ENCODE measurements at places on chromosomes 12 and 14.
A peak's percentile ranks its signal among the peaks of the same experiment; 100 is the strongest.

GRCh38 chr12:57011438-57012424 is 4.6 kb downstream of the TAC3 start:
- DNase-seq: no peak

- DNase-seq: no peak
Observed at GRCh38 chr12:67966560-67966959, 22.7 kb upstream of the IFNG-AS1 start.

DNA sequence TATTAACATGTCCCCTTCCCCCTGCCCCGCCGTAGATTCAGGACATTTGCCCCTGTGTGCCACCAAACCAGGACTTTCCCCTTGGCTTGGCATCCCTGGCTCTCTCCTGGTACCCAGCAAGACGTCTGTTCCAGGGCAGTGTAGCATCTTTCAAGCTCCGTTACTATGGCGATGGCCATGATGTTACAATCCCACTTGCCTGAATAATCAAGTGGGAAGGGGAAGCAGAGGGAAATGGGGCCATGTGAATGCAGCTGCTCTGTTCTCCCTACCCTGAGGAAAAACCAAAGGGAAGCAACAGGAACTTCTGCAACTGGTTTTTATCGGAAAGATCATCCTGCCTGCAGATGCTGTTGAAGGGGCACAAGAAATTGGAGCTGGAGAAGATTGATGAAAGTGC is 28.9 kb downstream of the HRK start:
- no peak for DNase-seq

DNA sequence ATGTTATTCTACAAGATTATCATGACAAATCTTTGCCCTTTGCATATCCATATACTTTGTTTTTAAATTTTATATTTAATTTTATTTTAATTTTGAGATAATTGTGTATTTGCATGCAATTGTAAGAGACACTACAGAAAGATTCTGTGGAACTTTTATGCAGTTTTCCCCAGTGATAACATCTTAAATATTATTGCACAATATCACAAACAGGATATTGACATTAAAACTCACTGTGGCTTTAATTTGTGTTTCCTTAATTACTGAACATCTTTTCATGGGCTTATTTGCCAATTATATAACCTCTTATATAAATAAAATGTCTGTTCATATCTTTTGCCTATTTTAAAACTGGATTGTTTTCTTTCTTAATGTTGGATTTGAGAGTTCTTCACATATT is 95.6 kb downstream of the ASCL1 start:
- no peak for DNase-seq

DNA sequence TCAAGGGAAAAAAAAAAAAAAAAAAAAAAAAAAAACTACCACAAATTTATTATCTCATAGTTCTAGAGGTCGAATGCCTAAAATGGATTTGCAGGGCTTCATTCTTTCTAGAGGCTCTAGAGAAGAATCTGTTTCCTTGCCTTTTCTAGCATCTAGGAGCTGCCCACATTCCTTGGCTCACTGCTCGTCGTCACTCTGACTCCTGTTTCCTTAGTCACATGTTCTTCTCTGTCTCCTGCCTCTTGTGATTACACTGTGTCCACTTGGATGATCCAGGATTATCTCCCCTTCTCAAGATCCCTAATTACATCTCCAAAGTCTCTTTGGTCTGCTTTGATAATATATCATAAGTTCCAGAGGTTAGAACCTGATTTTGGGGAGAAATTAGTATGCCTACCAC is 88.7 kb downstream of the HECTD1 start:
- DNase-seq: no peak

DNA sequence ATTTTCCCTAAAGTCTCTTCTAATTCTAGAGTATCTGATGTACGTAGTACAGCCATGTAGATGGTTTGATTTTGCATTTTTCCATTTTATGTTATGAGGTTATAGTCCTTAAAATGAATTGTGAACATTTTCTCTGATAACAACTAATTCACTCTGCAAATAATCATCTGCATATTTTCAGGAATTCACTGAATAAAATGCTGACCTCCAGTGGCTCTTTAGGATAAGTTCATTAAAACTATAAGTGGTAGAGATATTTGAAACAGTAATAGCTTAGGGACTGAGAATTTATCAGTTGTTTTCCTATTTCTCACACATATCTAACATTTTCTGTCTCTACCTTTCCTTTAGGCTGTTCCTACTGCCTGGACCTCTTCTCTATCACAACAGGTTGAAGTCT is 4.4 kb downstream of the MSRB3 start:
- no peak for DNase-seq

DNA sequence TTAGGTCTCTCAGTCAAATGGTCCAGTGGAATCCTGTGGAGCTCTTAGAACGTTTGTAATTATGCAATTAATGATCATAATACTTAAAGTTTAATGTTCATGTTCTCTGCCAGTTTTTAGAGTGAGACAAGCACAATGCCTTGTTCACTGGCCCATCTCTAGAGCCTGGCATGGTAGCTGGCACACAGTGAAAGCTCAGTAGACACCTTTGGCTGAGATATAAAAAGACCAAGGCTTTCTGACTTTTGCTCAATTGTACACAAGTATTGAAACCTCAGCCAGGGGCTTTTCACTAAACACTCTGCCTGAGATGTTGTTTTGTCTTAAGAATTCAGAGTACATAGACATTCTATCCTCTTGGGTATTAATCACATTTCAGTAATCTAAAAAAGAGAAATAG is 241.8 kb upstream of the ATP2B1 start:
- no peak for DNase-seq

- no peak for DNase-seq
Observed at GRCh38 chr14:32300136-32300535, 29.0 kb upstream of the AKAP6 start.

DNA sequence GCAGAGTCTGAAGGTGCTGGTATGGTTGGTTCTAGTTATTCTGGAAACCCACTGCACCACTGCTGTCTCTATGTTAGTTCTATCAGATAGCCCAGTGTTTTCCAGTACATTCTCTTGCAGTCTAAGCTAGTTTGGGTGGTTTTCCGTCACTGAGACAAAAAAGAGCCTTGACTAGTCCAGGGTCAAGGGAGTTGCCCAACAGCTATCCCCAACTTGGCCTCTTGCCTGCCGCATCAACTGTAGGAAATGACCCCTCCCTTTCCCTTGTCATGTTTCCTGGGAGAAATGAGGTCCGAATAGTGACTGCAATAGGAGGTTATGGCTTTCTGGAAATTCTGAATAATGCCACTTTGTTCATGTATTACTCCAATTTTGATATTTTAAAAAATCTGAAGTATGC is 160.4 kb downstream of the EFCAB11 start:
- no peak for DNase-seq

- no peak for DNase-seq
Observed at GRCh38 chr14:104177411-104177810, 39.0 kb downstream of the KIF26A start.

DNA sequence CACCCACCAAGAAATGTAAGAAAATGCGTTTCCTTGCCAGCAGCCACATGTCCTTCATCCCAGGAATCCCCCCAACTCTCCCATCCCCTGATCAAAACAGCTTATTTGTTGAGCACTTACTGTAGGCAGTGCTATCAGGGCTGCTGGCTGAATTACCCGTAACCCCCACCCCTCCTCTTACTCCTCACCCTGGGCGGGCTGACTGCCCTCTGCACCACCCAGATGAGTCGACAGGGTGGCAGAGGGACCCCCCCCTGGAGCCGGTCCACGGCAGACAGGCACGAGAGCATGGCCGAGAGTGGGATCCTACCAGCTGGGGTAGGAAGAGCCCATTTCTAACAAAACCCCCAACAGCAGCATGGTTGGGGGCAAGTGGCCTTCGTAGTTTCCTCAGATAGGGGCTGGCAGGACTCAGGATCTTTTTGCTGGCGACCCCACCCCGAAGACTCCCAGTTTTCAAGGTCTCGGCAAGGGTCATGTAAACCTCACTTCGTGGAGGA is 1.1 kb upstream of the RHOF start:
- DNase-seq: no peak

DNA sequence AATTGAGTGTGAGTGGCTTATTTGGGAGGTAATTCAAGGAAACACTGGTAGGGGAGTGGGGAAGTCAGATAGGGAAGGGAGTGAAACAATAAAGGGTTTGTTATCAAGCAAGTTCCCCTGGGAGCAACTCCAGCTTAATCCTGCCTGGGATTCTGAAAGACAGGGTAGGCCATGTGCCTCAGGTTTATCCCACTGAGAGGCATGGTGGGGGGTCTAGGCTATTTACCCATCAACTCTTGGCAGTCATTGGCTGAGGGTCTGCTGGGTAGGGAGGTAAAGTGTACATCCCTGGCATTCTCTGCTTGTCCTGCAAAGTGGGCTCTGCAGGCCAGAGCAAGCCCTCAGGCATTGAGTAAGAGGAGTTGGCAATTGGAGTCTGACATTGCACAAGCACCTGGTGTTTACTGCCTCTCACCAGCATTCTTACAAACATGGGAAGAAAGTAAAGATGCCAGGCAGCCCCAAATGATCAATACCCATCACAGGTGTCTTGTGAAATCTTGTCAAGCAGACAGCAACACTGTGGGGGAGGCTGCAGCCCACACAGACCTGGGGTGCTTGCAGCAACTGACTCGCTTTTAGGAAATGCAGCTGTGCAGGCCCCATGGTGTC is 169.3 kb downstream of the KTN1 start:
- no peak for DNase-seq

- no peak for DNase-seq
Observed at GRCh38 chr12:26187014-26187798, 8.2 kb upstream of the SSPN start.

GRCh38 chr12:120323772-120324171 is 3.8 kb downstream of the PLA2G1B start:
- no peak for DNase-seq

GRCh38 chr12:46965880-46966279 is 113.5 kb upstream of the PCED1B start:
- no peak for DNase-seq

- peak; percentile 9 for DNase-seq
Observed at GRCh38 chr12:89225401-89225800, 126.9 kb downstream of the DUSP6 start.

DNA sequence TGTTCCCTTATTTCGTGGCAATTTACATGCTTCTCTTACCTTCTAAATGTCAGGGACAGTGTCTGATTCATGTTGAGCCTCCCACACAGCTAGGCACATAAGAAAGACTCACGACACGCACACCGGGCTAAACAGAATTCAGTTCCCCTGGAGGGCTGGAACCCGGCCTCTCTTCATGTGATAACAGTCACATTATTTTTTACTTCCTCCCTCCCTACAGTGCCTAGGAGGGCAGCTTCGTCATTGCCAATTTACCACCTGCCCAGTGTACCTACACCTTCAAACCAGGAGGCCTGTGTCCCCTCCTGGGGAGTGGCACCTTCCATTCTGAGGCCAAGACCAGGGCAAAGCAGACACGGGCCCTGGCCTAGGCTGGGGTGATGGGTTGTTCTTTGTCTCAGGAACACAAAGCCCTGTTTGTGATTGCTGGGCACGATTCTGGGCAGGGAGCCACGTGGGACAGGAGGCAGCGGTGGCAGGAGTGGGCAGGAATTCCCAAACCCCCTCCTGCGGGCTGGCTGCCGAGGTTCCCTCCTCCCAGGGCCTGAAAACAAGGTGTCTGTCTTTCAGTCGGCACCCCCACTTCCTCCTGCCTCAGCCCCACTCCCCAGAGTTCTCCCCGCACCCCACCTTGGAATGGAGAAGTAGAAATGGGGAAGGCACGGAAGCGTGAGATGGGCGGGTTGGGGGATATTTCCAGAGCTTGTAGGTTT is 6.8 kb upstream of the RASAL1 start:
- DNase-seq: no peak

GRCh38 chr12:52631264-52631663 is 12.9 kb upstream of the KRT73 start:
- DNase-seq: no peak

DNA sequence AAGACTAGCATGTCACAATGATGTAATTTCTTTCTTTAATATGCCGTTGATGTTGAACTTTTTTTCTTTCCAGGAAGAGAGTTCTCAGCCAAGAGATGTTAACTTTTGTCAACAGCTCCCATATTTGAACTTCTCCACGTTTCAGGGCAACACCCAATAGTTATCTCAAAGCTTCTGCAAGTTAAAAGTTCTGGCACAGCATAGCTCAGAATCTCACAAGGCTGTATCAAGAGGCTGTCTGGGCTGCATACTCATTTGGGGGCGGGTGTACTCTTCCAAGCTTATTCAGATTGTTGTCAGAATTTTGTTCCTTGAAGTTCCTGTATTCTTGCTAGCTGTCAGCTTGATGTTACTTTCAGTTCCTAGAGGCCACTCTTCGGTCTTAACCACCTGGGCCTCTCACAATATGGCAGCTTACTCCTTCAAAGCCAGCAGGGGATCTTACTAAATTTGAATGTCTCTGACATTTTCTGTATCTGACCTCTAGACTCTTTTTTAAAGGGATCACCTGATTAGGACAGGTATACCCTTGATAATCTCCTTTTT is 38.9 kb downstream of the KCNC2 start:
- DNase-seq: no peak

DNA sequence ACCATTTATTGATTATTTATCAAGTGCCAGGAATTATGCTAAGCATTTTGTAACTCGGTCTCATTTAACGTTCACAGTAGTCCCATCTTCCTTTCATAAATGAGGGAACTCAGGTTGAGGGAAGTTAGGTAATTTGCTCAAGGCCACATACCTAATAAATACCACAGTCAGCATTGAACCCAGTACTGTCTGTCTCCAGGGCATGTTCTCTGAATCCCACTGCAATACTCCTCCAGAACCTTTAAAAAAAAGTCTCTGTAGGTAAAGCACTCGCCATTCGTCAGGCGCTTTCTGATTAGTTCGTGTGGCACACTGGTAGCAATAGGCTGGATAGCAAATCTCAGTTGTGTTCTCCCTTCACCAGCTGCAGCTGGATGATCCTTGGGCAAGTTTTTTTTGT is 14.3 kb downstream of the SLC17A8 start:
- no peak for DNase-seq

GRCh38 chr12:2613326-2614073 is 181.3 kb upstream of the FKBP4 start:
- DNase-seq: peak; percentile 22

DNA sequence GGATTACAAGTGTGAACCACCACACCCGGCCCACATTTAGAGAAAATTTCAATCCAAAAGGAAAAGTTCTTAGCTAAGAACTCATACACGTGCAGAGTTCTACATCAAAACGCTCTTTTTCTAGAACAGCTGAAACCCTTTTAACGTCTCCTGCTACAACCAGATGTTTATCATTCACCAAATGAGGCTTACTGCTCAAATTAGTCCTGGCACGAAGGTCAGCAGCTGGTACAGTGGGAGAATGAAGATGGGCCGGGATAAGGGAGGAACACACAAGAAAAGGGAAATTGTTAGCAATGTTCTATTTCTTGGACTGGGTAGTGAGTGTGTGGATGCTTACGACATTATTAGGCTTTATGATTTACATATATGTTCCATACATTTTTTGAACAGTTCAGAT is 37.2 kb downstream of the PRKAB1 start:
- no peak for DNase-seq

DNA sequence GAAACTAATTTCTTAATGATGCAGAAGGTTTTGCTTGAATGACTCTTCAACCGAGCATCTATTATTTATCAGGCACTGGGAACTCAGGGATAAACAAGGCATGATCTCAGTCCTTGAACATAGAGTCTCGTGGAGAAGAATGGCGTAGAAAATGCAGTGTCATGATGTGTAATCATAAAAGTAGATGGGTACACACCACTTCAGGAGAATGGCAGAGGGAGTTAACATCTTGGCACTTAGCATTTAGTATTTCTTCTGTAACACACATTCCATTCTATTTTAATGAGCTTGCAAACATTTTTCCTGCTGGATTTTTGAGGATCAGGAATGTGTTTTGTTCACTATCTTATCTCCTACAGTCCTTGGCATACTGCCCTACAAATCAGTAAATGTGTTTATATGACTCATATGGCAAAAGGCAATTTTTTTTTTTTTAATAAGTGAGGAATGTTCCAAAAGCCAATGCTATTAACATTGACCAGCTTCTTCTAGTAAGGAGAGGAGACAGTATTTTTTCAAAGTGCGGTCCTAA is 3.8 kb downstream of the TXNRD1 start:
- peak; percentile 99 for DNase-seq

Data from A549 (cell line).